Type B pancreatic cell (in vitro differentiated cells): ENCODE measurements at places on chromosomes 11 and 22. TPM values are rescaled to one million over a fixed set of nuclear protein-coding genes. Genes with fewer than 3 reads are reported as not detected.

CTSW gene
- total RNA-seq: not detected in 2 replicates

CASP1 gene
- 13.0 and 13.3 TPM in 2 replicates for total RNA-seq

APOL5 gene
- total RNA-seq: not detected in 2 replicates

ANO1 gene
- 14.9 and 29.2 TPM in 2 replicates for total RNA-seq

PANX3 gene
- 0.17 TPM in 1 of 2 replicates, not detected in the other for total RNA-seq

SLC5A4 gene
- 0.82 and 1.2 TPM in 2 replicates for total RNA-seq

CLDN5 gene
- 1.00 and 2.2 TPM in 2 replicates for total RNA-seq

GRM5 gene
- 0.17 and 0.38 TPM in 2 replicates for total RNA-seq

DNA sequence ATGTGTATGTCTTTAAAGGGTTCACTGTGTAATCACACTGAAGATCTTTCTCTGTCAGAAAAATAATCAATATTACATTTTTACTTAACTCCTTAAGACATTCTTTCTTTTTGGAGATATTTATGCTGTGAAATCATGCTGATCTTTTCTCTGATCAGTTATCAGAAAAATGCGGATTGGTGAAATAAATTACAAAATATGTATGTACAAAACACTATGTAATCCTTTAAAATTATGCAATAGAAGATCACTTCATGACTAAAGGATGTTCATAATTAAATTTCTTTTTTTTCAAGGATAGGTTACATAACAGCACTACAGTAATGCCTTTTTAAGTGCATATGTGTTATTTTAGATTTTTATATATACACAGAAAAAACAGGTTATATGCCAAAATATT is 24.7 kb downstream of the BTBD10 start:
- no peak overlapping the region for H3K4me3 ChIP-seq
- no peaks in the 10 kb centered on the region for H3K36me3 ChIP-seq
- no peak overlapping the region for H3K27ac ChIP-seq

GRCh38 chr11:2588809-2589537 is 110.8 kb downstream of the KCNQ1OT1 start:
- no peak overlapping the region for H3K27ac ChIP-seq
- H3K4me3 ChIP-seq: no peak overlapping the region
- no peak for DNase-seq

DNA sequence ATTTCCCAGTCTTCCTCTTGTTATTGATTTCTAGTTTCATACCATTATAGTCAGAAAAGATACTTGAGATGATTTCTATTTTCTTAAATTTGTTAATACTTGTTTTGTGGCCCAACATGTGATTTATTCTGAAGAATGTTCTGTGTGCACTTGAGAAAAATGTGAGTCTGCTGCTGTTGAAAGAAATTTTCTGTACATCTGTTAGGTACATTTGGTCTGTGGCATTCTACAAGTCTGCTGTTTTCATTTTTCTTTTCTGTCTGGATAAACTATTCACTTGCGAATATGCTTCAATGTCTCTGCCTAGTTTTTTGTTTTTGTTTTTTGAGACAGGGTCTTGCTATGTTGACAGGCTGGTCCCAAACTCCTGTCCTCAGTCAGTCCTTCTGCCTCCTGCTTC is 26.4 kb upstream of the LUZP2 start:
- no peaks in the 10 kb centered on the region for H3K27me3 ChIP-seq
- H3K36me3 ChIP-seq: no peaks in the 10 kb centered on the region
- no peaks in the 10 kb centered on the region for H3K4me1 ChIP-seq
- no peak overlapping the region for H3K27ac ChIP-seq
- DNase-seq: no peak

DNA sequence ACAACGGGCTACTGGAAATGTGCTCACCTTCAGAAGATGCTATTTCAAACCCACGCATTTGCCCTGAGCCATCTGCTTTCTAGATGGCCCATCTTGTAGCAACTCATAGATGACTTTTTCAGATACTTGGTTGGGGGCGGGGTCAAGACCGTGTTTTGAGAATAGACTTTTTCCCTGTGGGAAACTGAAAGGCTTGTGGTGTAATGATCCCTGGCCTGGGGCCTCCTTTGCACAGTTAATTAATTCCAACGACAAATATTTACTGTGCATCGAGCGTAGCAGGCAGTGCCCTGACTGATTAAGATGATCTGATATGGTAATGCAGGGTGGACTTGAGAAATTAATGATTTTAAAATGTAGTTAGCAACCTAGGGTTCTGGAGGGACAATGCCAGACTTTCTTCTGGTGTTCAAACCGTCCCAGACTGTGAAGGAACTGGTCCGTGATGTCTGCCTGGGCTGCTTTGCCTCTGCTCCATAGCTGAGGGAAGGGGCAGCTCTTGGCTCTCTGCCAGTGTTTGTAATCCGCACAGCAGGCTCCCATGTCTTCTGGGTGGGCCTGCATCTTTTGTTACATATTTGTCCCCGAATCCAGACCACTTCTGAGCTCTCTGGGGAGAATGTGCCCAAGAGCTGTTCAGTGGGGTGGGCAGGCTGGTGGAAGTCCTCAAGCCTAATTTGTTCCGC is 84.8 kb downstream of the ADAMTS15 start:
- H3K36me3 ChIP-seq: no peaks in the 10 kb centered on the region
- H3K4me1 ChIP-seq: peaks cover 46% of the 10 kb centered on the region
- peaks cover 11% of the 10 kb centered on the region for H3K27me3 ChIP-seq
- H3K4me3 ChIP-seq: no peak overlapping the region

DNA sequence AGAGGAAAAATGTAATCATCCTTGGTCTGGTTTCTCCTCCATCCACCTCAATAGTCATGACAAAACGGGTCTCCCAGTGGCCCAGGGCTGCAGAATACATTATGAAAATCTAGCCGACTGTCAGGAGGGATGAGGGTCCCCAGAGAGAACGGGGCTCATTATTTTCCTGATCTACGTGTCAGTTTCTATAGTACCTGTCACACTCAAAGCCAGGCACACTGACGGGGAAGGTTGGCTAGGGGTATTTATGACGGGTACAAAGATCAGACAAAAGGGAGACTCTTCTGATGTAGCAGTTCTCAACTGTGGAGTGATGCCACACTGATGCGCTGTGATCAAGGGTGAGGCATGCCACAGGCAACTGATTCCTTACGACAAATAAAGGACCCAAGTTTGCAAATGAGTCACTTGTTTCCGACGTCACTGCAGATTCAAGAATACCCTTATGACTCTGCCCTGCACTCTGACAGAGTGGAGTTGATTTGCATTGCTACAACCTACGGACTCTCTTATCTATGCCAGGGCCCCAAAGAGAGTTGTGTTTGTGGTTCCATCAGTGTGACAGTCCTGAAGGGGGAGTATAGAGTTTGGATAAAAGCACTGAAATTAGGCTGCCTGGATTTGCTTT is 188.2 kb upstream of the TBCEL start:
- no peak overlapping the region for H3K4me3 ChIP-seq
- no peak overlapping the region for H3K27ac ChIP-seq
- H3K27me3 ChIP-seq: peaks cover 10% of the 10 kb centered on the region
- H3K4me1 ChIP-seq: peaks cover 17% of the 10 kb centered on the region
- DNase-seq: no peak
- no peaks in the 10 kb centered on the region for H3K36me3 ChIP-seq

GRCh38 chr22:34214372-34214771 is 294.1 kb upstream of the LARGE1 start:
- H3K4me1 ChIP-seq: no peaks in the 10 kb centered on the region
- no peak overlapping the region for H3K27ac ChIP-seq
- DNase-seq: no peak
- H3K4me3 ChIP-seq: no peak overlapping the region
- H3K27me3 ChIP-seq: peaks cover 4% of the 10 kb centered on the region

- DNase-seq: no peak
- H3K27me3 ChIP-seq: no peaks in the 10 kb centered on the region
- no peak overlapping the region for H3K4me3 ChIP-seq
- peaks cover 15% of the 10 kb centered on the region for H3K36me3 ChIP-seq
- H3K4me1 ChIP-seq: peaks cover 4% of the 10 kb centered on the region
Measured at GRCh38 chr11:73361953-73362776, 14.0 kb upstream of the RELT start.

GRCh38 chr11:78465169-78465942 is 47.7 kb upstream of the GAB2 start:
- DNase-seq: no peak
- H3K4me1 ChIP-seq: no peaks in the 10 kb centered on the region
- no peak overlapping the region for H3K4me3 ChIP-seq
- H3K27me3 ChIP-seq: no peaks in the 10 kb centered on the region

DNA sequence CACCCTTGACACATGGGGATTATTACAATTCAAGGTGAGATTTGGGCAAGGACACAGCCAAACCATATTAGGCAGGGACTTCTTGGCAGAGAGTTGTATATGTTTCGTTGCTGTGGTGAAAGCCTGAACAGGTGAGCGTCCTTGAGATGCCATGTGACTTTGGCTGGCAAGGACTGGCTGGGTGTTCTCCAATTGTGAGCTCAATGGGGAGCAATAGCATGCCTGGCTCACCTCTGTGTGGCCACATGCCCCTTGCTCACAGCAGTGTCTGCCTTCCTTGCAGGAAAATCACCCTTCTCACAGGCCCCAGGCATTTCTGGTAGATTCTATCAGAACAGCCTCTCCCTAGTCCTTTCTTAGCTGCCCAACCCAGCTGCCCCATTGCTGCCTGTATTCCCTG is 105.5 kb downstream of the PARVA start:
- H3K27me3 ChIP-seq: no peaks in the 10 kb centered on the region
- no peak overlapping the region for H3K27ac ChIP-seq
- no peak for DNase-seq
- peaks cover 37% of the 10 kb centered on the region for H3K36me3 ChIP-seq

GRCh38 chr11:133984828-133985227 is 28.1 kb upstream of the IGSF9B start:
- peaks cover 7% of the 10 kb centered on the region for H3K4me1 ChIP-seq
- H3K36me3 ChIP-seq: no peaks in the 10 kb centered on the region
- H3K27me3 ChIP-seq: peaks cover 46% of the 10 kb centered on the region
- H3K4me3 ChIP-seq: no peak overlapping the region
- H3K27ac ChIP-seq: no peak overlapping the region

DNA sequence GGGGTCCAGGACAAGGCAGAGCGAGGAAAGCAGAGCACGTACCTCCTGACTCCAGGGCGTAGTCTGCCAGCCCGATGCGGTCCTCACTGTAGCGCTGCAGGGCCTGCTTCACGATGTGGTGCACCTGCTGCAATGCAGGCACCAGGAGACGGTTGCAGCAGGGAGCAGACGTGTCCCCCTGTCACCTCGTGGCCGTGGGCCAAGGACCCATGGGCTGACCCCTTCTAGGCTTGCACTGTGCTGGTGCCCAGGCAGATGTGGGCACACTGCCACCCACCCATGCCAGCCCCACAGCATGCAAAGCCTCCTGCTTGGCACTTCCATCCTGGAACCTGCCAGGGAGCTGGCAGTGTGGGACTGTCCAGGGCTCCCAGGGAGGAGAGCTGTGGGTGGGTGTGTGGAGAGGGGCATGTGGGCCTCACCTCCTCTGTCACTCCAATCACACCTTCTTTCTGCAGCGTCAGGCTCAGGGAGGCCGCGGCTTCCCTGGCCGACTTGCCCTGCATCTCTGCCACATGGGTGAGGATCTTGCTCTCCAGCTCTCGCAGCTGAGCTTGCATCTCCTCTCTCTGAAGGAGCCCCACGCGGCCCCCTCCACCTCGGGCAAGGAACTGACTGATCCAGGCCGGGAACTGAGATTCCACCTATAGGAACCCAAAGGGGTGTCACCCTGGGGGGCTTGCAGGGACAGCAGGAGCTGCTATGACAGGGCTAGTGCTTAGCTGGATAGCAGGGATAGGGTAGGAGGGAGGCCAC is 16.3 kb downstream of the SUN2 start:
- no peak overlapping the region for H3K4me3 ChIP-seq
- H3K4me1 ChIP-seq: no peaks in the 10 kb centered on the region
- H3K27ac ChIP-seq: no peak overlapping the region
- H3K27me3 ChIP-seq: no peaks in the 10 kb centered on the region
- peaks cover 5% of the 10 kb centered on the region for H3K36me3 ChIP-seq

- H3K4me3 ChIP-seq: no peak overlapping the region
- no peaks in the 10 kb centered on the region for H3K36me3 ChIP-seq
- H3K4me1 ChIP-seq: no peaks in the 10 kb centered on the region
Measured at GRCh38 chr11:97506076-97506759, 1116.4 kb downstream of the JRKL start.

DNA sequence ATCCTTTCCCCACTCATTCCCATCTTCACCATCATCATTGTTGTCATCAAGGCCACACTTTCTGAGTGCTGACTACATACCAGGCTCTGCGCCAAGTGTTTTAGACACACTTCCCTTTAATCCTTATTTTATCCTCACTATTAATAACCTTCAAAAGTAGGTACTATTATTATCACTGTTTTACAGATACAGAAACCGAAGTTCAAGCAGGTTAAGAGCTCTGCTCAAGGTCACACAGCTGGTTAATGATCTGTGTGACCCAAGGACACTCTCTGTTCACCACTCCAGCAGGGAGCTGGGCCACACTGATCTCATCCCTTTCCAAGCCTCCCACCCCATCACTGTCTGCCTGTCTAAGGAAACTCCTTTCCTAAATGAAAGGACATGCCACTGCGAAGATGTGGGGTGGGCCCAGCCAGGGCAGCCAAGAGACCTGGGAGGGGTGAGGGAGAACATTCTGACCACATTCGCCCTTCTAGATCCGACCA is 17.2 kb upstream of the TSKU start:
- no peak overlapping the region for H3K4me3 ChIP-seq

DNA sequence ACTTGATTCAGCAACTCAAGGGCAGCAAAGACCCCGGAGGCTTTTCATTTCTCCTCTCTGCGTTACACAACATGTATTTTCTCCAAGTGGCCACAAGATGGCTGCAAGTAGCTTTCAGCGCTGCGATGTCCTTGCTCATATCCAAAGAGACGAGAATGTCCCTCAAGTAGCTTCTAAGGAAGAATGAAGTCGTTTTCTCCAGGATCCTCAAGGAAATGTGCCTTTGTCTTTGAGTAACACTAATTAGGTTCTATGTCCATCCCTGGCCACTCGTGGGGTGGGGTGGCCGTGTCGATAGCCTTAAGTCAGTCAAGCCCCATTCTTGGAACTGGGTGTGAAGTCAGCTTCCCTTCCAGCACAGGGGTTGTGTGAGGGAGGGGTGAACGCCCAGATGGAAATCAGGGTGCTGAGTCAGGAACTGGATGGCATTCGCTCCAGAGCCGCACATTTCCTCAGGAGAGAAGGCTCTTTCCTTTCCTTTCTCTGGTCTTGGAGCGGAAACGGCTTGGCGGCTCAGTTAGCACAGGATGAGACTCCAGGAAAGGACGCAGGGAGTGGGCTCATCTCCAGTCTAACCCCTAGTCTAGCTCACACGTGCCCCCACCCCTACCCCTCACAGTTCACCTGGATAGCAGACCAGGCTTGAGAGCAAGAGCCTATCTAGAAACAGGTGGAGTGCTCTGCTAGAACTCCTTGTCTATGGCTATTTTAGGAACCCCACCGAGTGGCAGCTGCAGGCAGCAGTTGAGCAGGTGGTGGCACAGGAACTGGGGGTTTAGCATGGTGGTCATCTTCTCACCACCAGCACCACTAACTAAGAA is 44.3 kb downstream of the NNMT start:
- no peak overlapping the region for H3K4me3 ChIP-seq
- no peaks in the 10 kb centered on the region for H3K36me3 ChIP-seq
- H3K27me3 ChIP-seq: no peaks in the 10 kb centered on the region
- no peak overlapping the region for H3K27ac ChIP-seq
